Activated CD8-positive, alpha-beta memory T cell treated with anti-CD3 and anti-CD28 coated beads, Interleukin-2, amount 50 U/mL, for 48 hours (primary cell): ENCODE measurements at places on chromosomes 7 and 10.

- DNase-seq: no peak
These were observed 307.6 kb upstream of the PHYHIPL start for GRCh38 chr10:58868736-58869435.

DNA sequence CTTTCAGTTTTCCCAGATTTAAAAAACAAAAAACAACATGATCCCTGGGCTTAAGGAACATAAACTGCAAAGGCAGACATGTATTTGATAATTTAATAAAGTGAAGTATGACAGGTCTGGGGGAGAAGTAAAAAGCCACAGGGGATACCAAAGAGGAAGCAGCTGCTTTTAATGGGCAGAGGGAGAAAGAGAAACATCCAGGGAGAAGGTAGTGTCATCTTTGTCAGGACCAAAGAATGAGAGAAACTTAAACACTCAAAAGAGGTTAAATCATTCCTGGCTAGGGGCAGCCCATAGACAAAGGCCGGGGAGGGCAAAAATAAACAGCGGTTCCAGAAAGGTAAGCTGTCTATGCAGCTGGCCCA is 94.5 kb downstream of the GRB10 start:
- no peak for DNase-seq

DNA sequence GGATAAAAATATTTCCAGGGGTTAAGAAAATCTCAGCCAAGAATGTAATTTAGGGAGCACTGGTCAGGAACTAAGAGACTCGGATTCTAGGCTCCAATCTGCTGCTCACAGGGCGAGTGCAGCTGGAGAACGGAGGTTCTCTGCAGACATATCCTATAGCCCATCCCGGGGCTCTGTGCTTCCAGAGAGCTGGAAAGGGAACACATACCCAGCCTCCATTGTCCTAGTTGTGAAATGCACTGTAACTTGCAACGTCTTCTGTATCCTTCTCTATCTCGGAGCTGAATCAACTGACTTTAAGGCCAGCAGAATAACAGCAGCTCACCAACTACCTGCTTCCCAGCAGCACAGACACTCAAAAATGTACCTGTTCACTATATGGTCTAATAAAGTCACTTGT is 351.1 kb upstream of the MYO3A start:
- no peak for DNase-seq

GRCh38 chr7:42234736-42235135 is 2.3 kb downstream of the GLI3 start:
- no peak for DNase-seq

GRCh38 chr10:13440185-13441061 is 88.4 kb downstream of the BEND7 start:
- peak; percentile 86 for DNase-seq

GRCh38 chr10:104333032-104333727 is 5.1 kb downstream of the ITPRIP start:
- DNase-seq: peak; percentile 71

DNA sequence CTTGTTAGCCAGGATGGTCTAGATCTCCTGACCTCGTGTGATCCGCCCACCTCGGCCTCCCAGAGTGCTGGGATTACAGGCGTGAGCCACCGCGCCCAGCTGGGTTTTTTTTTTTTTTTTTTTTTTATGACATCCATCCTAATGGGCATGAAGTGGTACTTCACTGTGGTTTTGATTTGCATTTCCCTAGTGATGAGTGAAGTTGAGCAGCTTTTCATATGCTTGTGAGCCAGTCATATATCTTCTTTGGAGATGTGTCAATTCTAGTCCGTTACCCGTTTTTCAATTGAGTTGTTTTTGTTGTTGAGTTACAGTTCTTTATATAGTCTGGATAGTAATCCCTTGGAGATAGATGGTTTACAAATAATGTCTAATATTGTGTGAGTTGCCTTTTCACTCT is 127.7 kb downstream of the SMURF1 start:
- DNase-seq: no peak

- no peak for DNase-seq
These were observed 23.4 kb downstream of the JAZF1 start for GRCh38 chr7:28157076-28157745.

- no peak for DNase-seq
These were observed 1.9 kb downstream of the DHX32 start for GRCh38 chr10:125878957-125879835.

DNA sequence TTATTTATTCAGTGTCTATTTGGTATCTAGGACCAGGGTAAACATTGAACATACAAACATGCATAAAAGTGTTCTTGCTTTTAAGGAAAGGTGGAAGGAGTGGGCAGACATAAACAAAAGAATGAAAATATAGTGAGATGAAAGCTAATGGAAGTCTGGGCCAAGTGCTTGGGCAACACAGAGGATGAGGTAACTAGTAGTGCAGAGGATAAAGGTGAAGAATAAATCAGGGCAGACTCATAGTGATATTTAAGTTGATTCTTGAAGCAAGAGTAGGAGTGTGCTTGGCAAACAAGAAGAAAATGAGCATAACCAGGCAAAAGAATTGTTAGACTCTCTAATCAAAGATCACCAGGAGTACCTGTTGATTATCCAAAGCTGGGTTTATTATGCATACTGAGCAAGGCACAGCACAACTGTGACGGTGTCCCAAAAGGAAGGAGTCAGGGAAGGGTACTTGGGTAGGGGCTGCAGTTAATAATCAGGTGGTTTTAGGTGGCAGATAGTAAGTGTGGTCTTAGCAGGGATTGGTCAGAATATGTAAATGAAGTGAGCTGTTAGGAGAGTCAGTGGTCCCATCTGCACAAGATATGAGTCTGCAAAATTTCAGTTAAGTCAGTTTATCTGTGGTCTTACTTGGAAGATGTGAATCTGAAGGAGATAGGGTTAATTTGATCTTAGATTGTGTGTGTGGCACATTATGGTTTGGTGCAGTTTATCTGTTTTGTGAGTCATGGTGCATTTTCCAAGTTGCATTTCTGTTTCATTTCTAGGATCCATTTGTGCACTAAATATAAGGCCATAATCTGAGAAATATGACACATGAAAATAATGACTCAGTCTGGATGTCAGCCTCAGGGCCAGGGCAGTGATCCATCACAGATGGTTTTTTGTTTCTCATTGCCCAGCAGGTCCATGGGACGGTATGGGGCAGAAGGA is 30.6 kb upstream of the TAX1BP1 start:
- no peak for DNase-seq

DNA sequence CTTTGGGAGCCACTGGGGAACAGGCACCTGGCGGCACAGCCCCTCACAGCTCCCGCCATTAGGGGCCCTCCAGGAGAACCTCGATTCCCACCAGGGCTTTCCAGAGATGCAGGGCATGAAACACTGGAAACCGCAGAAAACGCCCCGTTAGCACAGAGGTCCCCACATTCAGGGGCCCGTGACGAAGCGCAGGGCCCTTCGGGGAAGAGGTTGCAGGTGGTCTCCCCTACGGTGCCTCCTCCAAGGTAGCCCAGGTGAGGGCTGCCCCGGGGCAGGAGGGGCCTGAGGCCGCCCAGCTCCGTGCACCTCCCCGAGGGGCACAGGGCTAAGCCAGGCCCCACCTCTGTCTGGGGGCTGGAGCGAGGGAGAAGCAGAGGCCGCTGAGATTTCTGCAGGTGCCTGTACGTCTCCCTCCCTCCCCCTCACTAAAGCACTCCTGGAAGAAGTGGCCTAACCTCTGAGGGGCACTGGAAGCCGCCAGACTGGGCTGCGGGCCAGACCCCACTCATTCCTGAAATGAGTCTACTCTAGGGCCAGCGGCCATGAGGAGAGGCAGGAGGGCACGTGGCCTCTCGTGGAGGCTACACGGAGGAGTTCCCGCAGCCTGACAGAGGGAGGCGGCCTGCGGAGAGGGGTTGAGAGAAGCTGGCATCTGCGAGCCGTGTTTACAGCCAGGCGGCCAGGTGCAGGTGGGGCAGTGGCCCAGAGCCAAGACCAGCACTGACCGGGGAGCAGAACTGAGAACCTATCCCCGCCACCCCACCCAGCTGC is 6.9 kb downstream of the PDGFA start:
- no peak for DNase-seq

DNA sequence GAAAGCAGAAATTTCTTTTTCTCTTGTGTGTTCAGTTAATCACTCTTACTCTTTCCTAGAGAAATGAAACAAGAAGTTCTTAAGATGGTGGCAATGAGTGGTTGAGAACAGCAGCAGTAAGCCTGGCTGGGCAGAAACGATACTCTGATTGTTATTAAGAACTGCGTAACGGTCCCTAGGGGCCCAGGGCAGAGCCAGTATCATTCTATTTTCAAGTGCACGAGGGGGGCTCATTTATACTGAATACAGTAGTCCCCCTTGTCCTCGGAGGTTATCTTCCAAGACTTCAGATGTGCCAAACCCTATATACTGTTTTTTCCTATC is 64.9 kb downstream of the EEPD1 start:
- no peak for DNase-seq

GRCh38 chr10:44865289-44865671 is 45.9 kb upstream of the TMEM72 start:
- no peak for DNase-seq

DNA sequence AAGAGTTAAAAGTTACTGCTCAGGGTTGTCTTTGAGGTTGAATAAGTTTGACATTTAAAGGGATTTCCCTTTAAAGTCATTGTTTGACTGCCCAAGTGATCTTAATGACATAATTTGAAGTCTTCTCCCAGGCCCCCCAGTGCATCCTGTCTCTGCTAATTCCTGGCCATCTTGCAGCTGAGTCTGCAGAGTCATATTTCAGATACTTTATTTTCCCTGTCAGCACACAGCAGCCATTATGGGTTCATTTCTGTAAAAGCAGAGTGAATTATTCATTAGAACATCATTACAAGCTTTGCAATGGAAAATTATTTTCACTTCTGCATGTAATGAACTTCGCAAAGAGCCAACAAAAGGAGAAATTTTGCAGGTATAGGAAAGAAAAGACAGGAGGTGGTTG is 536.6 kb downstream of the GALNT17 start:
- no peak for DNase-seq

- DNase-seq: no peak
These were observed 43.3 kb upstream of the TMEM248 start for GRCh38 chr7:66877577-66878300.

- DNase-seq: no peak
These were observed 49.9 kb upstream of the CD36 start for GRCh38 chr7:80588591-80588990.

DNA sequence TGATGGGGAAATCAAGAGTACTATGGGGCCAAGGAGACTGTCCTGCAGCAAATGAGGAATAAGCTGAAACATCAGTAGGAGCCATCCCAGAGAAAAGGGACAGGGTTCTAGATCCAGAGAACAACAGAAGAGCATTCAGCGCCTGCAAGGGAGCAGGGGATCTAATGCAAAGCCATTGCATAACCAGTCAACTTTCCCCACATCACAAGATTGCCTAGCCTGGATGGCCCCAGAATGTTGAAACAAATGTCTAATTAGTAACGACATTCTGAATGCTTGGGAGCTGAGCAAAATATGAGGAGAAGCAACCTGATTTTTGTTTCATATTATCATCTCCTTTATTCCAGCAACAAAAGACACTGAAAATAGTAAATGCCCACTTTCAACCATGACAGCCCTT is 2.7 kb upstream of the MPP7 start:
- DNase-seq: no peak

- DNase-seq: no peak
These were observed 6.2 kb upstream of the FOXK1 start for GRCh38 chr7:4675771-4676367.

- no peak for DNase-seq
These were observed 195.6 kb downstream of the SKAP2 start for GRCh38 chr7:26668821-26669220.

DNA sequence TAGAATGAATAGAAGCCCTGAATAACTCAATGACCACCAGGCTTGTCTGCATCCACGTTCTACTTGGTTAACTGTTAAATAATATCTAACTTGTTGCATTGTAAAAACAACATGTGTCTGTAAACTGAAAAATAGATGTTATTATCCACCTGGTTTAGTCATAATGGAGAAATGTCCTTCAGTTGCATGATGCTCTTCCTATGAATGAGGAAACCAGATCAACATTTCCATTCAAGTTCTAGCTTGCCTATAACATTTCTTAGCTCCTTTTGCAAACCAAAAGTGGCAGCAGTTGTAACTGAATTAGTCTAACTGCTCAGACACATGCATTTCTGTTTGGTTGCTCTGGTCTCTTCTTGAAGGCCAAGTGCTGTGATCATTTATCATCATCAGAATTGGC is 62.9 kb upstream of the BET1 start:
- no peak for DNase-seq

DNA sequence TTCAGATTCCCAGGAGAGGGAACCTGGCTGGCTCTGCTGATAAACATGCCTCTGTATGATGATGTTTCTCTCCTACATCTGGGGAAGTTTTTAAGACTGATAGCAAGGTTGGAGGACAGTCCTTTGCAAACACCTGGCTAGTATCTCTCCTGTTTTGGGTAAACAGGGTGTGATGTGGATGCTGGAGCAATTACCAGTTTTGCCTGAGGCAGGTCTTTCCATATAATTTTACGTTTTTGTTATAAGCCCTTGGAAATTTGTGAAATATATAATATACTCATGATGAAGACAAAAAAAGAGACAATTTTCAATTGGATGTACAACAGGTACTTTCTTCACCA is 138.6 kb downstream of the ADAM22 start:
- no peak for DNase-seq

DNA sequence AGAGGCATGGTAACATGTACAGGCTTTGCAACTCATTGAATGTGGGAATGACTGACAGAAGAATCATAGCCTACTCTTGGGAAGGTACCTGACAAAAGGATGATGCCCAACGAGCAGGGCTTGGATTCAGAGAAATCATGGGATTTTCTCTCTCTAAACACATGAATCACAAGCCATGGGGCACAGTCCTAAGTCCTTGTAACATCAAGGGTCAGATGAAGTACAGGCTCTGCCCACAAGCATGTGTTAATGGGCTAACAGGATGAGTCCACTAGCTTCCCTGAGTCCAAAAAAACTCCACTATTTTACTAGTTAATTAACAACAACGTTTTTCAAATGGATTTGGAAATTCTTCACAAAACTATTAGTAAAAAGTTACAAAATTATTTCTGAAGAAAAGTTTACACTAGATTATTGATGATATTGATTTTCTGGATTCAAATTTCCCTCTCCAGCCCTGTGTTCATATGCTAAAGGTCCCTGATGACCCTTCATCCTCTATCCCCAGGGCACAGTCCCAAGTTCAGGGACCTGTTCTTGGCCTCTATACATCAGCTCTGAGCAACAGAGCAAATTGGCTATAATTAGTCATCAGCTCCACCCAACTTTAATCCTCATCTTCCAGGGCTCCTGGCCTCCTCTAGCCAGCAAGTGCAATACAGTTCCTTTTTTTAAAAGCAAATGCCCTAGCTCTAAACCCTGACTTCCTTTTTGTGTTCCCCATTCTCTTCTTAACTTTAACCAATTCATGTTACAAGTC is 99.8 kb downstream of the GSAP start:
- no peak for DNase-seq

GRCh38 chr7:81594767-81595166 is 175.1 kb downstream of the HGF start:
- no peak for DNase-seq

DNA sequence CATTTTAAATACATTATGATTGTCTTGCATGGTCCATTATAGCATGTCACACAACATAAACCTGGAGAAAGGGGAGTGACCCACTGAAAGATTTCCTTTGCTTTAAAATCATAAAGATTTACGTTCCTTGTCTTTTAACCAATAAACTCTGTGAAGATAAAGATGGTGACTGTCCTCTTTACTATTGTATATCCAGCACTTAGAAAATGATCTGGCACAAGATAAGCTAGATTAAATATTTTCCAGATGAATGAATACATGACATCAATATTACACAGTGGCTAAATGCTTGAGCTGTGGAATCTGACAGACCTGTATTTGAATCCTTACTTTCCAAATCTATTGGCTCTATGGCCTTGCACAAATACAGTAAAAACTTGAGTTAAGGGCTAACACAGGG is 938.4 kb downstream of the SORCS1 start:
- no peak for DNase-seq

- DNase-seq: no peak
These were observed 279.7 kb downstream of the CCSER2 start for GRCh38 chr10:84608126-84608525.
